Activated CD4-positive, alpha-beta T cell treated with anti-CD3 and anti-CD28 coated beads, Interleukin-2, Interleukin-4, amounts not matched to agents 100 ng/mL and 50 ng/mL, durations not matched to agents 16 hours and 8 hours (primary cell): ENCODE measurements at places on chromosomes 5 and 9.

DNA sequence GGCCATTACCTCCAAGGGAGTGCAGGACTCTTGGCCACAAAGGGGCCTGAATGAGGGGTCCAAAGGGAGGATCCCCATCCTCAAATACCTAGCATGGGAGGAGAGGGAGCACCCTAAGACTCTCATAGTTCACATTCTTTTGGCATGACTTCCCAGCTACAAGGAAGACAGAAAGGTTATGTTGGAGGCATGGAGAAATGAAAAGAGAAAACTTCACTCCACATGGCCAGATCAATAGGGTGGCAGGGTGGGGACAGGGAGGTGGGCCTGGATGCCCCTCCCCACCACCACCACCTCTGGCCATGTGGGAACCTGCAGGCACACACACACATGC, 97.6 kb downstream of the PAX5 start:
- DNase-seq = no peak

DNA sequence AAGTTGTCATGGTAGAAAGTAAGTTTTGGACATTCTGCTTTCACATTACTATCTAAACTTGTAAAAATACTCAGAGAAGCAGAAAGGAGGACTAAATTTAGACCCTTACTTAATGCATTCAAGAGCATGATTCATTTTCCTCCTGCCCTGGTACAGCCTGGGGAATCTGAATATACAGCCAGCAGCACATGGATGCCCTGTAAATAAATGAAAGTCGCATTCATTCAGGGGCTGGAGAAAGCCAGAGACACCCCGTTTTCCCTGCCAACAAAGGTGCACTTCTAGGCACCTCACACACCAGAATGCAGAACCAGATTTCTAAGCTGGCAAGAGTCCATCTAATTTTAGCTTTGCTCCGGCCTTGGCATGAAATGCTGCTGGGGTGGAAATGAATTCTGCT, 172.7 kb upstream of the KLF9 start:
- DNase-seq = no peak

DNA sequence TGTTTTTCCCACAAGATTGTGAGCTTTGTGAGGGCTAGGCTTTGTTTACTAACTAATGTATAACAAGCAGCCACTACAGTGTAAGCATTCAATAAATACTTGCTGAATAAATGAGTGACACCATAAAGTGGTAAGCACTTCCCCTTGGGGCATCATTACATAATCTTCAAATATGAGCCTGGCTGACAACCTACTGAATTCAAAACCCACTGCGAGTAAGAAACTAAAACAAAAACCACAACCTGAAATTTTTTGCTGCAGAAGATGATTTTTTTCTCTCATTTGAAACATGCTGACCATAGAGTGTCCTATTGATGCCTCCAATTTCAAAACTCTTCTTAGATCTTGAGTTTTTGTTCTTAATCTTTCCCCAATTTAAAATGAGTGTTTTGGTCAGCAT, 331.3 kb upstream of the CCNG1 start:
- DNase-seq = no peak

DNA sequence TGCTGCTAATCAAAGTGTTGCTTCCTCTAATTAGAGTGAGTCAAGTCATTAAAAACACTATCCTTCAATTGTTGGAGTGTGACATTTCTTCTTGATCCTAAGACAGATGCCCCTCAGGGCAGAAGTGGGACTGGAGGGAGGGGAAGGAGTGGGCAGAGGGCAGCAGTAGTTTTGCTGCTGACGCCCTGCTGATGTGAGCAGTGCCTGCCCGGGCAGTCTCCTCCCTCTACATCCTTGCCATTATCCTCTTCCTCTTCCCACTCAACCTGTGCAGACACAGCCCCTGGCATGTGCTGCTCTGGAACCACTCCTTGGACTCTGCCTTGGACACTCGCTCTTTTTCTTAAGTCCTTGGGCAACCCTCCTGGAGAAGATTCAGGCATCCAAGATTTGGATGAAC, 232.5 kb downstream of the HSPA4 start:
- no peak for DNase-seq

GRCh38 chr5:171442287-171443042, 23.0 kb downstream of the FGF18 start:
- no peak for DNase-seq

DNA sequence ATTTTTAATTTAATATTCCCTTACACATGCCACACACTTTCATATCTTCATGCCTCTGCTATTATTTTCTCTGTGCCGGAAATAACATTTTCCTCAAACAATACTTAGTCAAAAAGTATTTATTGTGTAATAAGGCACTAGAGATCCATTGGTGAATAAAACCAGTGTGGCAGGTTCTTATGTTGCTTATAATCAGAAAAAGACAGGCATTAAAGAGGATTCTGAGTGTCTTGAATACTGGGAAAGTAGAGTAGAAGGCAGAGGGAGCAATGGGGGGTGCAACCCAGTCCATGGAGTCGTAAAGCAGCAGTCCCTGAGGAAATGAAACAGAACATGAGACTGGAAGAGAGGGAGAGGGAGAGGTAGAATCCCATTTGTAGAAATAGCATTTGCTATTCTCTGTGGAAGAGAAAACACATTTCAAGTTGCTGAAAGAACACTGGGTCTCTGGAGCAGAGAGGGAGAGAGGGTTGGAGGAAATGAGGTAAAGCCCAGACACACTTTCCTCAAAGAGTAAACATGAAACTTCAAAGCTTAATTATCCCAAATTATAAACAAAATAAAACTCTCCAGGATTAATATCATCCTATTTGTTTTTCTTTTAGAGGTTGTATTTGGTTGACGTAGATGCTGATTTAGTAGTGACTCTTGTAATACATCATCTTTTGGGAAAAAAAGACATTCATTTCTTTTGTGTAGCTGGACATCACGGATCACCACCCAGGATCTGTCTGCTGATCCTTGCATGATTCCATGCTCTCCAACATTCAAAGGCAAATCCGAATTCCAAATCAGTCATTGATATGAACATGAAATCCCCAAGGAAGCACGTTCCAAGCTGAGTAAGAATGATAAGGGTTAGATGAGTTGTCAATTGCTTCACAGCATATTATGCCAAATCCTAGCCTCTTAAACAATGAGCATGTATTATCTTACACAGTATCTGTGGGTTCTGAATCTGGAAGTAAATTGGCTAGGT, 37.4 kb upstream of the GRAMD2B start:
- no peak for DNase-seq

DNA sequence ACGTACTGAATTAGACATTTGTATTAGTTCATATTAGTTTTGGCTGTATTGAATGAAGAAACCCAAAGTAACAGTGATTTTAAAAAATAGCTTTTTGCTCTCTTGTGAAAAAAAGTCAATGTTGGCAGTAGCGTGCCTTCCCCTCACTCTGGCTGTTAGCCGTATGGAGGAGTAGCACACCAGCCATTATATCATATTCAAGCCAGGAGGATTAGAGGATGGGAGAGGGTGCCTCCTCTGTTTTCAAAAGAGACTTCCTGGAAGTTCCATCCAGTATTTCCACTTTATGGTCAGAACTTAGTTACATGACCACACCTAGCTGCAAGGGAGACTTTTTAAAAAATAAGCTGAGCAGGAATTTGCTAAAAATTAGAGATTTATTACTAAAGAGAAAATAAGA, 41.2 kb downstream of the GPR21 start:
- DNase-seq = no peak

DNA sequence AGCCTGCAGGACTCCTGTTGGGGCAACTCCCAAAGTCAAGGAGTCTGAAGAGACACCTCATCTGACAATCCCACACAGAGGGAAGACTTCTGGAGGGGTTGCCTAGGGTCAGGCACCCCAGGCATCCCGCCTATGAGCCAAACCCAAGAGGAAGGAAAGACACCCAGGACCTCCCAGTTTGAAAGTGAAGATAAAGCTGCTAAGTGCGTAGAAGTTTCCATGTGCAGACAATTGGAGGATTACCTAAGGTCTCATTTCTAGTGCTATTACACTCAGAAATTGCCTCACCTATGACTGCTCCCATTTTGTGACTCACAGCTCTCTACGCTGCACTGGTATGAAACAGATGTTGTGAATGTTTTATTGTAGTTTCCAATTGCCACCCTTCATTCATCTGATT, 322.9 kb downstream of the SLIT3 start:
- DNase-seq = no peak

DNA sequence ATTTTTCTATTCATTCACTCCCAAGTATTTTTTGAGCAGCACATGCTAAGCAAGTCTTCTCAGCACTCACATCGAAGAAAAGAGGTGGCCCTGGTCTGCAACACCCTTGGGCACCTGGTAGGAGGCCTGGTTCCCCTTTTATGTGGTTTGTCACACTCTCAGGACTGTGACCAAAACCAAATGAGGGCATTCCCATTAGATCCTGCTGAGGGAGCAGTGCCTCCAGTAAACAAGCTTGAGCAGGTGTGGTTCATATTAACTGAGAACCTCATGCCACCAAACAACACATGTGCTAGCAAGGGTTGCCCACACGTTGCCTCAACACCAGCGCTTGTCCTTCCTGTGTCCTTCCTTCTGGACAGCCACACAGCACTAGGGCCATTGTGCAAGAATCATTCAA, 26.9 kb upstream of the SYK start:
- no peak for DNase-seq

GRCh38 chr5:172466062-172466461, 11.7 kb upstream of the SH3PXD2B start:
- DNase-seq = no peak

GRCh38 chr5:61330845-61331406, 1.1 kb upstream of the ZSWIM6 start:
- peak; percentile 52 for DNase-seq
